ENCODE measurements at places on chromosomes 7 and 10.

DNA sequence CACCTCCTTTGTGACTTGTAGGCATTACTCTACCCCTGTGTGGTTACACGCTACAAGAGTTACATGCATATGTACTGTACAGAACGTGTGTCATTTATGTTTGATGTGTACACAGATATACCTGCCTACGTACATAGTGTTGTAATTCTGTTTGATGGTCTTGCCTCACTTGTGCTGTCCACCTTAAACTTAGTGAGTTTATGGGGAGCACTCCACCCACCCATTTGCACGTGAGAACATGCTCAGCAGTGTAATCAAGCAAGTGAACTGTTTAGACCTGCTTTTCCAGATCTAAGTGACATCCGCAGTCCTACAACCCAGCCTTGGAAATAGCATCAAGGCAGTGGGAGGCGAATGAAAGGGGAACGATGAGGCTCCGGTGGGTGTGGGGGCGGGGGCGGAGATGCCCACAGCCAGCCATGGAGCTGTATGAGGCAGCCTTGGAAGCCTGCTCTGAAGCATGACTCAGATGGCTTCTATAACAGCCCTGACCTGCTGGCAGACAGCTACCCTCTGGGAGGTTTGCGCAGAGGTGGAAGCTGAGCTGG, 52.1 kb downstream of the SUFU start:
- no peak for DNase-seq

- DNase-seq: no peak
Measured at GRCh38 chr10:4347397-4347796, 478.6 kb upstream of the AKR1E2 start.

DNA sequence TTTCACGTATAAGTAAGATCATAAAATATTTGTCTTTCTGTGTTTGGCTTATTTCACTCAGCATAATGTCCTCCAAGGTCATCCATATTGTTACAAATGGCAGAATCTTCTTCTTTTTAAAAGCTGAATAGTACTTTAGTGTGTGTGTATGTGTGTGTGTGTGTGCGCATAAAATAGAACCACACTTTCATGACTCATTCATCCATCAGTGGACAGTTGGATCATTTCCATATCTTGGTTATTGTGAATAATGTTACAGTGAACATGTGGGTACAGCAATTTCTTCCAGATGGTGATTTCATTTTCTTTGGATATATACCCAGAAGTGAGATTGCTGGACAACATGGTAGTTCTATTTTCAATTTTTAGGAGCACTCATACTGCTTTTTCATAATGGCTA, 622.4 kb downstream of the NRG3 start:
- no peak for DNase-seq

GRCh38 chr7:98120559-98120958, 13.9 kb downstream of the LMTK2 start:
- no peak for DNase-seq

DNA sequence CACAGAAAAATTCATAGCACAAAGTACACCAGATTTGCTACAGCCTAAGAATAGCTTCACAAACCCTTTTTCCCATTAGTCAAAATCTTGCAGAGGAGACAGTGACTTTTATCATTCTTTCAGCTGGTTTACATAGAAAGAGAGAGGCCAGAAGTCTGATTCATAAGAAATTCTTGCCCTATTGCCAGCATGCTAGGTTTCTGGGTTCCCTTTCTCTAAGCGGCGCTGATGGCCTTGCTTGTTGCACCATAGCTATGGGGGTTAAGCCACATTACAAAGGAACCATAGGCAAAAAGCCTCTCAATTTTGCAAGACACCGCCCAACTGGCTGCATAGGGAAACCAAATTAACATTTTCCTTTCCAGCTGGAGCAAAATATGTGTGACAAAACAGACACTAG, 87.4 kb downstream of the ZNF467 start:
- no peak for DNase-seq

GRCh38 chr7:151895631-151896031, 18.7 kb upstream of the PRKAG2 start:
- DNase-seq: no peak

GRCh38 chr7:98575878-98576277, 41.2 kb upstream of the NPTX2 start:
- no peak for DNase-seq

DNA sequence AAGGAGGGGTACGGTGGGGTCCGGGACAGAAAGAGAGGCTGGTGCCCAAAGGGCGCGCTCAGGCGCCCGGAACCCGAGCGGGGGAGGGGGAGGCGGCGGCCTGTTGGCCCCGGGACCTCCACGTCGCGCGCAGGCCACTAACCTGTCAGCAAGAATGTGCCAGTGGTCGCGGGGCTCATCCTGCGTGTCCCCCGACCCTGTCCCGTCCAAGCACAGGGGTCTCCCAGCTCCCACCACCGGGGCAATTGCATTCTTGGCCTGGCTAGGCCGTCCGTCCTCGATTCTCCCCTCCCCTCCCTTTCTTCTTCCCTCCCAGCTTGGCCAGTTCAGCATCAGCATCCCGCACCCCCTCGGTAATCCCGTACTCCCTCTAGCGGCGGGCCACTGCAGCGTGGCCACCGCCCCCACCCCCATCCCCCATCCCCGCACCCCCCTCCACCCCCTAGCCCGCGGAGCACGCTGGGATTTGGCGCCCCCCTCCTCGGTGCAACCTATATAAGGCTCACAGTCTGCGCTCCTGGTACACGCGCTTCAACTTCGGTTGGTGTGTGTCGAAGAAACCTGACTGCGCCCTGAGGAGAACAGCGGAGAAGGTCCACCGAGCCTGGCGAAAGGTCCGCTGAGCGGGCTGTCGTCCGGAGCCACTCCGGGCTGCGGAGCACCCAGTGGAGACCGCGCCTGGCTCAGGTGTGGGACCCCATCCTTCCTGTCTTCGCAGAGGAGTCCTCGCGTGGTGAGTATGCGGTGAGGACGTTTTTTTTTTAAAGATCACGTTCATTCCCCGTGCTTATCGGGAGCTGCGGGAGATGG, at the start of gene SGCE:
SGCE (minus strand) TSS at position 286 of the 810 bp plus-strand sequence; CDS start at position 251, 35 bp downstream.
- DNase-seq: peak; percentile 58

DNA sequence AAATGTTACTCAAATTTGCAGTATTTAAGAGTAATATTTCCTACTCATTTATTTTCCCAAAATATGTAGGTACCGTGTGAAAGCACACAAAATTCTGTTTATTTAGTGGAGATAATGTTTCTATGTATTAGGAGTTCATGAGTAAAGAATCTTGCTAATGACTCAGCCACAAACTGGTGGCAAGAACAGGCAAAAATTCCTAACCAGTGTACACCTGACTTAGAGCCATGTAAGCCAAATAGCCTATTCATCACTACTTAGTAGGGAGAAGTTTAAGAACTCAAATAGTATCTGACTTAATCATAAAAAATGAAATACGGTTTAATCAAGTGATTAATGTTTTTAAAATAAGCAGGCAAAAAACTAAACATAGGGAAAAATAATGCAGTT, 169.0 kb downstream of the SRPK2 start:
- DNase-seq: no peak

GRCh38 chr10:124350806-124351205, 67.9 kb downstream of the OAT start:
- no peak for DNase-seq

- no peak for DNase-seq
Measured at GRCh38 chr7:7884855-7885254, 83.7 kb upstream of the GLCCI1 start.

GRCh38 chr10:62650411-62650810, 154.1 kb upstream of the ADO start:
- no peak for DNase-seq

GRCh38 chr10:132062116-132062515, 3.6 kb upstream of the JAKMIP3 start:
- DNase-seq: no peak

GRCh38 chr7:116542618-116543017, 17.8 kb downstream of the CAV1 start:
- no peak for DNase-seq

- no peak for DNase-seq
Measured at GRCh38 chr10:114629824-114630730, 28.0 kb downstream of the ABLIM1 start.

DNA sequence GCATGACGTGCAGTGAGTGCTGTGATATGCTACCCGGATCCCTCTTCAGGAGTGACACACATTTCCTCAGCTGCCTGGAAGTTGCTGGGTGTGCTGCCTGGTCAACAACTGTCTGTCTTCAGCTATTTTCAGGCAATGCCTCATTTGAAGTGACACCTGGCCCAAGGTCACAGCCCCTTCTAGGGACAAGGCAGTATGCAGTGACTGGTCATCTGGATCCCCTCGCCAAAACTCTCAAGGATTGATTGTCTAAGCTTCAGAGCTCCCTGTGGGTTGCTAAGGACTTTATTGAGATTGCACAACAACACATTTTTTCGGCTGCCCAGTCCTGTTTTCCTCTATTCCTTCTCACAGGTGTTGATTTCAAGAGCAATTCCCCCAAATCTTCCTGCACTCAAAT, 108.8 kb downstream of the GNAI1 start:
- DNase-seq: no peak

- no peak for DNase-seq
Measured at GRCh38 chr10:112716924-112717413, 233.1 kb upstream of the TCF7L2 start.
